Bladder microvascular endothelial cell (primary cell): ENCODE measurements at places on chromosomes 12 and 14. TPM values are rescaled to one million over a fixed set of nuclear protein-coding genes. Genes with fewer than 3 reads are reported as not detected.

SAMD4A gene
- 25.7 and 120 TPM in 2 replicates for total RNA-seq

NRXN3 gene
- total RNA-seq: 0.16 and 0.19 TPM in 2 replicates

MYBPC1 gene
- not detected in 2 replicates for total RNA-seq

AVPR1A gene
- not detected in 2 replicates for total RNA-seq

IQSEC3 gene
- total RNA-seq: under 0.01 TPM in 1 of 2 replicates, not detected in the other

HVCN1 gene
- 1.3 and 5.0 TPM in 2 replicates for total RNA-seq

PKP2 gene
- total RNA-seq: 0.32 and 40.6 TPM in 2 replicates

BATF gene
- 0.16 and 0.50 TPM in 2 replicates for total RNA-seq

PRIMA1 gene
- not detected in 2 replicates for total RNA-seq

CRIP2 gene
- total RNA-seq: 195 and 200 TPM in 2 replicates

CLEC1A gene
- total RNA-seq: 22.3 and 28.0 TPM in 2 replicates

KRT72 gene
- not detected in 2 replicates for total RNA-seq

PPM1A gene
- 11.5 and 46.6 TPM in 2 replicates for total RNA-seq

PLA2G1B gene
- not detected in 2 replicates for total RNA-seq

TMEM179 gene
- 0.19 TPM in 1 of 2 replicates, not detected in the other for total RNA-seq

MED6 gene
- 13.4 and 26.1 TPM in 2 replicates for total RNA-seq

PITPNM2 gene
- 7.6 and 20.2 TPM in 2 replicates for total RNA-seq

SLC7A8 gene
- not detected in 2 replicates for total RNA-seq

LTB4R2 gene
- 2.6 and 5.0 TPM in 2 replicates for total RNA-seq

CPSF2 gene
- total RNA-seq: 21.2 and 62.3 TPM in 2 replicates

RD3L gene
- not detected in 2 replicates for total RNA-seq

LYZ gene
- not detected in 2 replicates for total RNA-seq

SLC25A21 gene
- 0.16 and 1.3 TPM in 2 replicates for total RNA-seq

C12orf60 gene
- total RNA-seq: 1.1 and 1.3 TPM in 2 replicates

ZNF140 gene
- total RNA-seq: 27.0 and 47.5 TPM in 2 replicates

SLC6A15 gene
- 1.1 and 45.9 TPM in 2 replicates for total RNA-seq

TGM1 gene
- total RNA-seq: 0.32 and 1.6 TPM in 2 replicates

FGF6 gene
- total RNA-seq: not detected in 2 replicates

NKX2-1 gene
- total RNA-seq: not detected in 2 replicates

ZC3H10 gene
- total RNA-seq: 4.4 and 6.4 TPM in 2 replicates

ITGB7 gene
- total RNA-seq: 0.49 TPM in 1 of 2 replicates, not detected in the other

SPTSSA gene
- total RNA-seq: 13.1 and 15.5 TPM in 2 replicates

HAL gene
- total RNA-seq: under 0.01 and 0.25 TPM in 2 replicates

ERBB3 gene
- total RNA-seq: 0.63 TPM in 1 of 2 replicates, not detected in the other

LRRC10 gene
- not detected in 2 replicates for total RNA-seq
